ENCODE measurements at places on chromosomes 12 and 14. TPM values are rescaled to one million over a fixed set of nuclear protein-coding genes. Genes with fewer than 3 reads are reported as not detected.

GALNT6 gene
- 16.1 TPM for total RNA-seq

LALBA gene
- not detected for total RNA-seq

PROX2 gene
- total RNA-seq, result 0.12 TPM

ARHGDIB gene
- 722 TPM for total RNA-seq

KANSL2 gene
- 118 TPM for total RNA-seq

RPS29 gene
- 4,554 TPM for total RNA-seq

CMA1 gene
- not detected for total RNA-seq

CLECL1 gene
- 4.4 TPM for total RNA-seq

WSCD2 gene
- total RNA-seq, result 0.29 TPM

Measured in T-cell (primary cell).